Activated T-helper 1 cell treated with Interleukin-2 at 50 U/mL for 16 hours (primary cell): ENCODE measurements at places on chromosomes 13 and 19.

DNA sequence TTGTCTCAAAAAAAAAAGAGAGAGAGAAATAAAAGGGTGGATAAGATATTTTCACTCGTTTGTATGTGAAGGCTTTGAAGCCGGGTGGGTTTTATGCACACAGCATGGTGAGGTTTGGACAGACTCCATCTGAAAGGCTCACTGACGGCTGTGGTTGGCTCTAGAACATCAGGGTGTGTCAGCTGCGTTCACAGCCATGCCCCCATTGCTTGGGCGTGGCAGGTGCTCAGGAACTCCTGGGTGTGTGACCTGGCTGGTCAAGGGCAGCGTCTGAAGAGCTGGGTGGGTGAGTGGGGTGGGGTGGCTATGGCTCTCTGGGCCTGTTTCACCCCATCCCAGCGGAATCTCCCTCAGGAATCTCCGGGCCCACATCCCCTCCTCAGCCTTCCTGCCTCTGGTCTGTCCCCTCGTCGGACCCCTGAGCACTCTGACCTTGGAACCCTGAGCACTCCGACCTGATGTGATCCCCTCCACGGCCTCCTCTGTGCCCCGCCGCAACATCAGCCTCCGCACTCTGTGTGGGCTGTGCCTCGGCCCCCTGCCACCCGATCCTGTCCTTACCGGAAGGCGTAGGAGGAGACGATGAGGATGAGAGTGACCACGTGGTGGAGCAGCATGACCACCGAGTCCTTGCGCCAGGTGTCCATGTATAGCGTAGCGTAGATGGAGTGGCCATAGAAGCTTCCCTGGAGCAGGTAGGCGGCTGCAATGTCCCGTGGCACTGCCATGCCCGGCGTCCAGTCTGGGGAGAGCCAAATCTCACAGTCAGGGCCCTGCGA lies 12.2 kb downstream of the CERS1 start:
- no peak for DNase-seq

DNA sequence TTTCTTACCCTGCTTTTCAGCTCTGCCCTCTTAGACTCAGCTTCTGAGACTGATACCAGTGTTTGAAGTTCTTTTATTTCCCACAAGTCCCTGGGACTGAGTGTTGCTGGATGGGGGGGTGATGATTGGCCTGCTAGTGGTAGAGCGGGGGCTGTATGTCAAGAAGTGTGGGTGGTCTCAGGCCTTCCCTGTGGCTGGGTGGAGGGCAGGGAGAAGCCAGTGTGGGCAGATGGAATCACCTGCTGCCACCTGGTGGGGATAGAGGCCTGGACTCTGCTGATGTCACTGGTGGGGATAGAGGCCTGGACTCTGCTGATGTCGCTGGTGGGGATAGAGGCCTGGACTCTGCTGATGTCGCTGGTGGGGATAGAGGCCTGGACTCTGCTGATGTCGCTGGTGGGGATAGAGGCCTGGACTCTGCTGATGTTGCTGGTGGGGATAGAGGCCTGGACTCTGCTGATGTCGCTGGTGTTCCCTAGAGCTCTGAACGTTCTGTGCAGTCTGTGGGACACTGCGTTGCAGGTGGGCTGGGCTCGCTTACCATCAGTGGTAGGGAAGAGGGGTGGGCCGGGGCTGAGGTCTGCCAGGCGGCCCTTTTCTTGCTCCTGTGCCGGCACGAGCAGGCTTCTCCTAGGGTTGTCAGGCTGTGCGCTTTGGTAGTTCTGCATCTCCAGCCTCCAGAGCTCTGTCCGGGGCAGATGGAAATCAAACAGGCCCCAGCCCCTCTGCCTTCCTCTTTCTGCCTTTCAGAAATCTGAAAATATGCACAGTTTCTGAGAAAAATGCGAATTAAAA lies 101.3 kb downstream of the ARHGEF7 start:
- peak; percentile 8 for DNase-seq

GRCh38 chr13:35498231-35498630 lies 21.7 kb upstream of the MAB21L1 start:
- DNase-seq = no peak

GRCh38 chr13:73547239-73547638 lies 488.4 kb downstream of the KLF5 start:
- DNase-seq = no peak

- peak; percentile 9 for DNase-seq
Measured at GRCh38 chr19:7789447-7789846, 26.4 kb downstream of the CLEC4M start.

GRCh38 chr19:38658462-38659306 lies 11.2 kb downstream of the ACTN4 start:
- DNase-seq = no peak

- no peak for DNase-seq
Measured at GRCh38 chr13:102907016-102907756, 61.4 kb downstream of the ERCC5 start.

DNA sequence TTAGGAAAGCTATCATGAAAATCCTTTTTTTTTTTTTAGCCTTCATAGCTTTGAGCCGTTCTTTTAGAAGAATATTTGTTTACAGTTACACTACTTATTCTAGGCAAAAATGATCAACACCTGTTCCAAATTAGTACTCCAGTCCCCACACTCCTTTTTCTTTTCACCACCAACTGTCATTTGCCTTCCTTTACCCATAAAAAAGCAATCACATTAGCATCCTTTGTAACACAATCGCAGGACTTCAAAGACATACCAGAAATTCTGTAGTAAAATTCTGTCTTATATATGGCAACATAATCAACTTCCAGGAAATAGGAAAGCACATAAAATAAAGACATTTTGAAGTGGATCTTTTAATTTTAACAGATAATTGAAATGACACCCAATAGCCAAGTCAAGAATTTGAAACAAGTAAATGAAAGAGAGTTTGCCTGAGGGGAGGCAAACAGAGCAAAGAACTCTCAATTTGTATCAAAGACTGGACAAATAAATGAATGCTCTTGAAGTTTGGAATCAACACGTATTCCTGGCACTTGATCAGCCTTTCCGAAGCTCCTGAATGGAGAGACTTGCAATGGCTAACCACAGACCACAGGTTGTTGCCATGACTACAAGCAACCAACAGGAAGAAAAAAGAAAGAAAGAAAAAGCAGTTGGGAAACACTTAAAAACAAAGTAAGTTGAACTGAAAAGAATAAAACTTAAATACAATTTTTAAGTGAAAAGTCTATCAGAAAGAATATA lies 206.8 kb downstream of the PCDH9 start:
- no peak for DNase-seq

DNA sequence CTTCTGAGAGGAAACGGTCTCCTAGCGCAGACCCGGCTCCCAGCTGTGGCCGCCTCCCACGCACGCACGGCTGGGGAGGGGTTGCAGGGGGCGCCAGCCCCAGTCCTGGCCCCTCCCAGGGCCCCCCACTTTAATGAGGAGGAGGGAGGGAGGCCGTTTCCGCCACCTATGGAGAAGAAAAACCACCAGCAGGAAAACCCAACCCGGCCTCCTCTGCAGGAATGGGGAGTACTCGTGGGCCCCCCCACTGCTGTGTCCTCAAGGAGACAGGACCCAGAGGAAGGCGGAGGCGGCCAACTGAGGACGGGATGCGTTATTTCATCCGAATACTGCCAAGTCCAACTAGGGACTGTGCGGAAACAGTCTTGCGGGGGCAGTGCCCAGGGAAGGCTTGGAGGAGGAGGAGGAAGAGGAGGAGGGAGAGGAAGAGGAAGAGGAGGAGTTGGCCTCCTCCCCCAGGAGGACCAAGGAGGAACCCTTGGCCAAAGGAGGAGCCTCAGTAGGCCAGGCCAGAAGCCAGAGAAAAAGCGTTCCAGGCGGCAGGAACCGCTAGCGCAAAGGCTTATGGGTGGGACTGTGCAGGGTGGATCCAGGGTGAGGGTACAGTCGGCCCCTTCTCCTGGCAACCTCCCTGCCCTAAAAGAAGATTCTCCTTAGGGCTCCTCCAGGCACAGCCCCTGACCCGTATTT lies 3.9 kb upstream of the SSBP4 start:
- DNase-seq = no peak

- DNase-seq = no peak
Measured at GRCh38 chr13:95568131-95568530, 15.6 kb downstream of the CLDN10 start.

DNA sequence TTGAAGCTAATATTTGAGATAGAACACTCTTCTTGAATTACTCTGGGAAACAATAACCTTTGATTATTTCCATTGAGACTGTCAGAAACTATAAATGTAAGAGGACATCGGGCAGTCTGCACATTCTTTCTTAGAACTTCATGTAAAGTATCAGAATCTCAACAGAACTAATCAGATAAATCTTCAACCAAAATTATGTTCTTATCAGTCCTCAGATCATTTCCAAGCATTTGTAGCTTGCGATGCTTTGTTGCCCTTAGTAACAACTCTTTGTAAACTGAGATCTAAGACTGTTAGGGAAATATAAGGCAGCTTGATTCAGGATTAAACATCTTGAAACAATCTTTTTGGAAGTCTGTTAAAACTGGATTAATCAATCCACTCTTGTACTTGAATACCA lies 70.3 kb downstream of the FNDC3A start:
- DNase-seq = no peak

DNA sequence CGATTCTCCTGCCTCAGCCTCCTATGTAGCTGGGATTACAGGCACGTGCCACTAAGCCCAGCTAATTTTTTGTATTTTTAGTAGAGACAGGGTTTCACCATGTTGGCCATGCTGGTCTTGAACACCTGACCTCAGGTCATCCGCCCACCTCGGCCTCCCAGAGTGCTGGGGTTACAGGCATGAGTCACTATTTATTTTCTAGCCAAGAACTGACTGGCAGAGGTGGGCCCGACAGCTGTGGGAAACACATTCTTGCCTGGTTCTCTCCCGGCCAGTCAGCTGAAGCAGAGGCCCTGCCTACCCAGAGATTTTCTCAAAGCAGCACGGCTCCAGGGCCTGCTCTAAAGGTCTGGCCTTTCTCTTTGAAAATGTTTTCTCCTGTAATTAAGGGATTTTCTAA lies 108.0 kb downstream of the KCTD15 start:
- no peak for DNase-seq
